ENCODE measurements at places on chromosomes 6 and 20.

- no peak for DNase-seq
These were observed 47.2 kb downstream of the MUC22 start for GRCh38 chr6:31057426-31058003.

DNA sequence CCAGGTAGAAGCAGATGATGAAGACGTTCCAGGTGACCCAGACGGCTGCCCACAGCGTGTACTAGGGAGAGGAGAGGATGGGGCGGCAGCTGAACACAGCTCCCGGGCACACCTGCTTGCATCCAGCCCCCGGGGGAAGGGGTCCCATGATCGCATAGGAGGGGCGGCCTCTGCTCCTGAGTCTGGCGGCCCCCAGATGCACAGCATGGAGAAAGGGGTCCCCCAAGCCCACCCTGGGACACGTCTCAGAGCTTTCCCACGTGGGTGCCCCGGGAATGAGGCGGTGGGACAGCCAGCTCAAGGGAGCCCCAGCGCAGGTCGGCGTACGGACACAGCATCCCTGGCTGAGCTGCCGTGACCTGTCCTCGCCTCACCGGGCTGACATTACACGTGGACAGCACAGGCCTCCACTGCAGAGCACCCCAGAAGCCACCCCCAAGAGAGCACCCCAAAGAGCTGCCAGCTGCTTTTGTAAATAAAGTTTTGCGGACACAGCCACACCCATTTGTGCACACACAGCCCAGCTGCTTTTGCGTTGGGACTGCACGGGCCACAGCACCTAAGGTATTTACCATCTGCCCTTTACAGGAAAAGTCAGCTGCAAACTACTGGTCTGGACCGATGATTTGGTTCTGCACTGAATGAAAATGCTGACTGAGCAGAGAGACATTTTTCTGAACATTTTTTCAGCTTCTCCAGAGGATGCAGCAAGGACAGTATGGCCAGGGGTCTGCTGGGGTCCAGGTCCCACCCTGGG, 5.2 kb downstream of the NKAIN4 start:
- no peak for DNase-seq

DNA sequence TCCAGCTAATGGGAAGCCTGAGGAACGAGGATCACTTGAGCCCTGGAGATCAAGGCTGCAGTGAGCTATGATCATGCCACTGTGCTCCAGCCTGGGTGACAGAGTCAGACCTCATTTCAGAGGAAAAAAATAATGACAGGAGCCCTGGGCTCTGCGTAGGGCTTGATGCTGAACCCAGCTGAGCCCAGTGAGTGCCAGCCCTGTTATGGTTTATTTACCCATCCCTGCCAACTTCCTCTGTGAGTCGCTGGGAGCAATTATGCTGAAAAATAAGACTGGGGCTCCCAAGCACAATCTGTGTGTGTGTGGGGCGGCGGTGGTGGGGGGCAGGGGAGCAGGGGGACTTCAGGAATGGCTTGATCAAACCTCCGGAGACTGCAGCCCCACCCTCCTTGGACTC, 75.9 kb upstream of the PMEPA1 start:
- DNase-seq = no peak

DNA sequence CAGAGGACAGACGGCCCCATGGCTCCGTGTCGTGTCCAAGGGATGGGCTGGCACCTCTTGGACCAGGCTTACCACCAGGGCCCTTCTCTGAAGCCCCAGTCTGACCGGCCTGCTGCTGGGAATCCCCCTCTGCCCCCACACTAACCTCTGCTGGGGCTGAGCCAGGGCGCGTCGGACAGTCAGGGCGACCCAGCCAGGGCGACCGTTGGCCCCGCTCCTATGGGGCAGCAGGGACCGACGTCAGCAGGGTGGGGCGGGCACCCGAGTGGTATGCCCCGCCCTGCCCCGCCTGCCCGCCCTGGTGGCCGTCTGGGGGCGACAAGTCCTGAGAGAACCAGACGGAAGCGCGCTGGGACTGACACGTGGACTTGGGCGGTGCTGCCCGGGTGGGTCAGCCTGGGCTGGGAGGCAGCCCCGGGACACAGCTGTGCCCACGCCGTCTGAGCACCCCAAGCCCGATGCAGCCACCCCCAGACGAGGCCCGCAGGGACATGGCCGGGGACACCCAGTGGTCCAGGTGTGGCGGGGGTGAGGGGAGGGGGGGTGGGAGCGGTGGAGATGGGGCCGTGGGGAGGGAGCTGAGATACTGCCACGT, at the start of gene SLC17A9:
SLC17A9 (plus strand) TSS at position 337 of the 595 bp plus-strand sequence; CDS start at position 459, 122 bp downstream.
- no peak for DNase-seq

DNA sequence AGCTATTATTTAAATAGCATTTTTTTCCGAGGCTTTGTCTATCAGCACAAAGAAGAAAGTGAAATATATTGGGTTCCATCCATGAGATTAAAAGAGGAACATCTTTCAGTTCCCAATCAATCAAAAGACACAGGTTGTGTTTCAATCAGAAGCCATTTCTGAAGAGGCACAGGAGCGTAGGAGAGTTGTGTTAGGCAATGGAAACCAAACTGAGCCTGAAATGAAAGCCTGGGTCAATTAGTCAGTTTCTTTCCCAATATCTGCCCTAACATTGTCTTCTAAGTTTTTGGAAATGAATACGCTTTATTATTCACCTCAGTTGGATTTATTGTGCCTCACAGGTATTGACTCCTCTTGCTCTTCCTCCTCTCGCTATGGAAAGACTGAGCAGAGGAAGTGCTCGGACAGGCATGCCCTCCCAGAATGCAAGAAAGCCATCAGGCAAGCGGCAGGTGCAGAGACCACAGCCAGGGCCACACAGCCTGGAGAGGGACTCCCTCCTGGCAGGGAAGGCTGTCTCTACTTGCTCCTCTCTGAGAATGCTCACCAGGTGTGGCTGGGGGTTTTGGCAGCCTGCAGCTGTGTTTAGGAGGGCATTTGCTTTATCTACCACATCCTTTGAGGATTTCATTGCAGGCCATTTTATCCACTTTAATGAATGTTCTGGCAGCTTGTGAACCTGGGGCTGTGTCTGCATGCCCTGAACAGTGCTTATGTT, 100.8 kb upstream of the NEDD9 start:
- no peak for DNase-seq

DNA sequence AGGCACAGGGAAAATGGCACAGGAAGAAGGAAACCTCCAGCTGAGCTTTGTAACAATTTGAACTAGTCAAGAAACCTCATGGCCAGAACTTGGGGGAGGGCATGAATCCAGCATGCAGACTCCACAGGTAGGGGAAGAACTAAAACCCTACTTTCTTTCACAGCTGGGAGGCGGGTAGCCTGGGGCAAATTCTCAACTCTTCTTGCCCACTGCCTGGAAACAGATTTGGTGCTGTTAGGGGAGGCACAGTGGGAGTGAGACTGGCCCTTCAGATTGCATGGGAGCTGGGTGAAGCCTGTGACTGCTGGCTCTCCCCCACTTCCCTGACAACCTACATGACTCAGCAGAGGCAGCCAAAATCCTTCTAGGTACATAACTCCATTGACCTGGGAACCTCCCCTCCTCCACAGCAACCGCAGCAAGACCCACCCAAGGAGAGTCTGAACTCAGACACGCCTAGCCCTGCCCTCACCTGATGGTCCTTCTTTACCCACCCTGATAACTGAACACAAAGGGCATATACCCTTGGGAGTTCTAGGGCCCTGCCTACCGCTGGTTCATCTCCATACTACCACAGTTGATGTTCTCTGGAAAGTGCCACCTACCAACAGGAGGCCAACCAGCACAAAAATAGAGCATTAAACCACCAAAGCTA, 37.2 kb upstream of the TRIM27 start:
- no peak for DNase-seq

DNA sequence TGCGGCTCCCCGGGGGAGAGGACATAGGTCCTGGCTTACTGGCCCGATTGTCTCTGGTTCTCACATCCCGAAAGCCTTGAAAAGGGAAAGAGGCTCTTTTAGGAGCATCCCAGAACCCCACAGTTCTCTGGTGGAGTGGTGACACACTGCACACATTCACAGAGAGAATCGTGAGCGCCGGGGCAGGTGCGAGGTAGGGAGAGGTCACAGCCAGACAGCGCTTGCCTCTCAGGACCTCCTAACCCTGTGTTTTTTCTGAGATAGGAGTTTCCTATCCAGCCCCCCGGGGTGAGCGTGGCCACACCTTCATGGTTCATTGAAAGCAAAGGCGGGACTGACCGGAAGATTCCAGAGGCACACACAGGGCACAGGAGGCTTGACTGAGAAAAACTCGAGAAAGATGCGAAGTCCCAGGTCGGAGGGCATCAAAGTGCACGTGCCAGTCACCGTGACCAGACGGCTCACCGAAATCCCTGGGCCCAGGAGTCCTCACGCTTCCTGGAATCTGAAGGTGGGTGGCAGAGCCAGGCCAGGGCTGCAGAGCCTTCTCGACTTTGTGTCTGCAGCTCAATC, 46.5 kb upstream of the FRMD1 start:
- DNase-seq = no peak

DNA sequence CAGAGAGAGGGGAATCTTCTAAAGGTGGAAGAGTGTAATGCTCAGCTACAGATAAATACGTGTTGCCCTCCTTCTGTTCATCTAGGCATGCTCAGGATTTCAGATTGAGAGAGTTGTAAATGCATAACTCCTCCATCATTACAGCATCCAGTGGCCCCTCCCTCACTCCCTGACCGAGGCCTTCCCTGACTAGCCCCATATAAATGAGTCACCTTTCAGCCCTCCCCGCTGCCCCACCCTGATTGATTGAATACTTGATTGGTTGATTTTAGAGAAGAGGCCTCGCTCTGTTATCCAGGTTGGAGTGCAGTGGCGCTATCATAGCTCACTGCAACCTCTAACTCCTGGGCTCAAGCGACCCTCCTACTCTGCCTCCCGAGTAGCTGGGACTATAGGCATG, 193.7 kb downstream of the EYA2 start:
- no peak for DNase-seq

GRCh38 chr6:107642861-107643328, 153.0 kb downstream of the SOBP start:
- no peak for DNase-seq

DNA sequence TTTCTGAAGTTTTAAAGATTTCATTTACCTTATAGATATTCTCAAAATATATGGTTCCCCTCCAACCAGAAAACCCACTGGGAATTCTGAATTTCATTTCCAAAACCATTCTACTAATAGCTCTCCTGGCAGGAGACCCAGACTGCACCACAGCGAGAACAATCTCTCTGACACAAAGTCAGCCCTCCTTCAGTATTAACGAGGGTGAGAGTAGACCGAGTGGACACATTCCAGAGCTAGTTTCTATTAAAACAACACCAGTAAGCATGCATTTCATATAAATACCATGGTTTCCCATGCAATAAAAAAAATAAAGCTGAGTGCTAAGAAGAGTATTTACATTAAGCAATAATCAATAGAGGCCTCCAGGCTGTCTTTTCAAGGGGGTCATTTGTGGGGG, 899.6 kb upstream of the SLC35B3 start:
- DNase-seq = no peak

DNA sequence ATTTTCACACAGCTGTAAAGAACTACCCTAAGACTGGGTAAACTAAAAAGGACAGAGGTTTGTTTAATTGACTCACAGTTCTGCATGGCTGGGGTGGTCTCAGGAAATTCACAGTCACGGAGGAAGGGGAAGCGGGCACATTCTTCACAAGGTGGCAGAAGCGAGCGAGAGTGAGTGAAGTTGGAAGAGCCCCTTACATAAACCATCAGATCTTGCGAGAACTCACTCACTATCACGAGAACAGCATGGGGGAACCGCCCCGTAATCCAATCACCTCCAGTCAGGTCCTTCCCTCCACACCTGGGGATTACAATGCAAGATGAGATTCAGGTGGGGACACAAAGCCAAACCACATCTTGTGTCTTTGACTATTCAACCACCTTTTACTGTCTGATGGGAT, 700.5 kb downstream of the TENT5A start:
- DNase-seq = no peak

DNA sequence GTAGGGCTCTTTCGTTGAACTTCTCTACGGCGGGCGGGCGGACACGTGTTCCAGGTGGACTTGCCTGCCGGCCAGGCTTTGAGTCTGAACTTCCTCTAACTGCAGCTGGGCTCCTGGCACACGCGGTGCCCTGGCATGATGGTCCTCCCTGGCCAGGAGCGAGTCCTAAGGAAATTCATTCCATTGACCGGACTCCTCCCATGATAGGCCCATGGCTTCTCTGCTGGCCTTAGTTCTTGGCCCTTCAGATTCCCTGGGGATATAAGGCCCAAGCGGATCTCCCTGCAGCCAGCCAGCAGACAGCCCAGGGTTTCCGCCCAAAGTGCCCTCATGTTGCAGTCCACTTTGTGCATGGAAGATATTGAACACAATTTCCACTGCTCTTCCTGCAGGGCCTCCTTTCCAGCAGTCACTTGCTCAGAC, 39.4 kb downstream of the TBC1D7 start:
- DNase-seq = no peak

DNA sequence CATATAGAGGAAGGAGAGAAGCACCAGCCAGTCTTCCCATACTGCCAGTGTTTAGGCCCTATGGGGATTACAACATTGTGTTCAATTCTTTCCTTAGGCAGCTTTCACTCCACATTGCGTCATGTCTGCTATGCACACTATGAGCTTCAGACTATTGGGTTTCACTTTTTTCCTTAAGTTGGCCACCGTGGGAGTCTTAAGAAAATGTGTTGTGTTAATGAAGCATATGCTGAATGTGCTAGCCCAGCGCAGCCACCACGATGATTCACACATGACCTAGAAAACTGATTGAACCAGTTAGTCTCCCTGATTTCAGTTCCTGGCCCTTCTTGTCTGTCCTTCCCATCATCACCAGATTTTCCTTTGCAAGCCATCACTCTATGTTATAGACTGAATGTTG, 21.5 kb downstream of the TUBB2B start:
- no peak for DNase-seq

DNA sequence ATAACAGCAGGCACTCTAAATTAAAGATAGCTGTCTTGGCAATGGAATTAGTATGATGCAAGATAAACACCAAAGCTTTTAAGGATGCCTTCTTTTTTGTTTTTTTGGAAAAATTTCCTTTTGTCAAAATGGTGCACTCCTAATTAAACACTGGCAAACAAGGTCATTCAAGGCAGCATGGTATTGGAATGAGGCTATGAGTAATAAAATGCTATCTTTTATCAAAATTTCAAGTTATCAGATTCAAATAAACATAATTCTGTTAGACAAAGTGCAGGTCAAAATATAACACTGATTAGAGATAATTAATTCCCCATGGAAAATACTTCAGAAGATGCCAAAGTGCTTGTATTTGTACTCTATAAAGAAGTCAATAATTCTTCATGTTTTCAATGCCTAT, 514.1 kb downstream of the TENT5A start:
- no peak for DNase-seq

DNA sequence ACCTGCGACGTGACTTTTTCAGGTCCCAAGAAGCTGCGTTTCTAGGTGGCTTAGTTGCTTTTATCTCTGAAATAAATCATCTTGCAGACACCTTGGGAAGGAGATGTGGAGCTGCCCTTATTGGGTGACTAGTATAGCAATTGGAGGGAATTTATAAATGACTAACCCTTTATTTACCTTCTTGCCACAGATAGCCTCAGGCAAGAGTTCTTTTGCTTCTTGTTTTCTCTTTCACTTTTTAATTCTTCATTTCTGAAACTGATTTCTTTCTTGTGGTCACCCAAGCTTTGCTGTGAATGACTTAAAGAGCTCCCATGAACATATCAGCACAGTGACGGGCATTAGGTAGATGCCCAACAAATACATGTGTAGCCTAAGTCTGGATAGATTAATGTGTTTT, 3.0 kb downstream of the ADGRF4 start:
- DNase-seq = no peak
